Esophagus muscularis mucosa (tissue), 4 donors: ENCODE measurements at places on chromosomes 7 and 10. TPM values are rescaled to one million over a fixed set of nuclear protein-coding genes. Genes with fewer than 3 reads are reported as not detected.
A peak's percentile ranks its signal among the peaks of the same experiment; 100 is the strongest.

- no peak for DNase-seq
These were observed 51.6 kb downstream of the CHST3 start for GRCh38 chr10:72015841-72016240.

GRCh38 chr10:21311426-21311825, 214.1 kb downstream of the SKIDA1 start:
- DNase-seq, result no peak

DNA sequence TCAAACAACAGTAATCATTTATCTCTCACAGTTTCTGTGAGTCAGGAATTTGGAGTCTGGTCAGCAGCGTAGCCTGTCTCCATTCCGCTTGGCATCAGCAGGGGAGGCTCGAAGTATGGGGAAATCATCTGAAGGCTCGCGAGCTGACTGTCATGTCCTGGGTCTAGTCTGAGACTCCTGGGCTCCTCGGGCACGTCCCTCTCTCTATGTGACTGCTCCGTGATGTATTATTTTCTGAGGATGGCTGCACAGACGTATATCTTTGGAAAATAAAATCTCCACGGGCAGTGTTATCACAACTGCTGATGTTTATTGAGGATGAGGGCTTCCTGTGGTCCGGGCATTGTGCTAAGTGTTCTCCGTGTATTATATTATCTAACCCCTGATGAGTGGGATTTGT, 23.3 kb upstream of the PCGF5 start:
- no peak for DNase-seq

DNA sequence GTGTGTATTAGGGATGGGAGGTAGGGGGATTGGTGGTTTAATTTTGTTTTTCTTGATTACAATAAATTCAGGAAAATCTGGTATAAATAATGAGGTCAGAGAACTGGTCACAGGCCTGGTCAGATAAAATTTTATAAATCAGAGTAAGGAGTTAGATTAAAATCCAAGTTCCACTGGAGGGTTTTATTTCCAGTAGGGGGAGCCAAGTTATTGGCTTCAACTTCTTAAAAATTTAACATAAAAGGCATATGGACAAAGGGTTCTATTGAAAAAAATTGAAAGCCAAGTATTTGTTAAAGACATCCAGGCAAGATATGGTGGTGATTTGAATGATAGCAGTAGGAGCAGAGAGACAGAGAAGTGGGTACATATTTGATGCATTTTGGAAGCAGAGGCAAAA, 763.3 kb downstream of the SORCS1 start:
- DNase-seq, result no peak

- no peak for DNase-seq
These were observed 21.3 kb upstream of the ANK3 start for GRCh38 chr10:60410970-60411369.

- no peak for DNase-seq
These were observed 34.8 kb downstream of the NACAD start for GRCh38 chr7:45053941-45054340.

GRCh38 chr7:41169317-41169716, 533.6 kb downstream of the INHBA start:
- no peak for DNase-seq

GRCh38 chr10:106997721-106998120, 166.8 kb downstream of the SORCS1 start:
- no peak for DNase-seq

DNA sequence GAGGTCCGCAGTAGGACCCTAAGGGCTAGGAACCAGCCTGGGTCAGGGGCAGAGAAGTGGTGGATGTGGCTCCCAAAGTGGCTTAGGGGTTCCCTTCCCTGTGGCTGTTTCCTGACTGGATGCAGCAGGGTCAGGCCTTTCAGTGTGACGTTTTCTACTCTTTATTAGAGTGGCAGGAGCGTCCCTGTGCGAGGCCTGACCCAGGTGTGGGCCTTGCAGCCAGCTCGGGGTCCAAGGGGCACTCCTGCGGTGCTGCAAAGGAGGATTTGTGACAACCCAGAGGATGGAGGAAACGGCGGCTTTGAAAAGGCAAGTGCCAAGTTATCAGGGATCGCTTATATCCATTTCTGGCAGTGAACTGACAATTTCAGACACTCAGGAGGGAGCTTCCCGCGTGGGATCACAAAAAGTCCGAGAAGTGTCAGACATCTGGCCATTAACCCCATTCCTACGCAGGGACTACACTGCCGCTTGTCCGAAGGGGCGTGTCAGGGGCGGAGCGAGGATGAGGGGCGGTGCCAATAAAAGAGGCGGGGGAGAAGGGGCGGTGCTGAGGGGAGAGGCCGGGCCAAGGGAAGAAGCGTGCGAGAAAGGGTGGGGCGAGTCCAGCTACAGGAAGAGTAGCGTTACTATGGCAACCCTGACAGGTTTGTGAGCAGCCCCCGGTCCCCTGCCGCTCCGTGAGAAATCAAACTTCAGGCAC, 98.8 kb upstream of the ZNF722 start:
- DNase-seq, result peak; percentile 96

- no peak for DNase-seq
These were observed 17.8 kb upstream of the TBRG4 start for GRCh38 chr7:45129181-45129800.

DNA sequence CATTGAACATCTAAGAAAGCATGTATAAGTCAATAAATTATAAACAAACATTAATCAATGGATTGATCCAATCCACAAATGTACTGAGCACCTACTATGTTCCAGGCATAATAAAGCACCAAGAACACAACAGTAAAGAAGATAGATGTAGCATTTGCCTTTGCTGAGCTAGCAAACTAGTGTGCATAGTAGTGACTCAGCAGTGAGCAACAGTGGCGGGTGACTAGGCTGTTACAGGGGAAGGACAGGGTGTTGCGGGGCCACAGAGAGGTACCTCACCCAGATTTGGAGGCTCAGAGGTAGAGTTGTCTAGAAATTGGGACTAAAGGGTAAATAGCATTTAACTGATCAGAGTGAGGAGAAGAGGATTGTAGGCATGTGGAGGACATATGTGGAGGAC, 83.6 kb downstream of the NXPH1 start:
- no peak for DNase-seq

GRCh38 chr10:6920072-6921019, 340.3 kb upstream of the PRKCQ start:
- peak; percentile 94 for DNase-seq

DNA sequence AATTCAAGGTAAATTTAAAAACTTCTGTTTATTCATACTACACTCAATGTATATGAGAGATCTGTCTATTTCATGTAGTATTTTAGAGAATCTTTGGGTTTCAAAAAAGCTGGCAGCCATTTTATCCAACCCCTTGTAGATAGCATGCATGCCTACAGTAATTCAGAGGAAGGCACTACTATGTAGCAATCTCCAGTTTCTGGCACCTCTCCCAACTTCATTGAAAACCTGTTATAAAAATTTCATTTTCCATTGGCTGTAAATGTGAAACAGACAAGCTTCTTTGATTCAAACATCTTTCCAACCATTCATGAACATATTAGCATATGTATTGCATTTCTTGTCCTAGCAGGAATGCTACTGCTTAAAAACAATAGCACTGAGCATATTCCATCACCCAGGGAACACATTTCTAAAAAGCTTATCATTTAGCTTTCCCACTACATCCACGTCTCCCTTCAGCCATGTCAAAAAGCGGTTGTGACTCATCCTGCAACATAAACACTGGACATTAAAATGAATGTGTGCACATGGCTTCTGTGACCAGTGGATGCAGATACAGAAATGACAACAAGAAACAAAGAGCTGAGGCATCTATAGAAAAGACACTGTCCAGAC, 330.4 kb upstream of the AOAH start:
- DNase-seq, result no peak

- no peak for DNase-seq
These were observed 9.1 kb upstream of the PRKAR2B start for GRCh38 chr7:107035446-107035845.

DNA sequence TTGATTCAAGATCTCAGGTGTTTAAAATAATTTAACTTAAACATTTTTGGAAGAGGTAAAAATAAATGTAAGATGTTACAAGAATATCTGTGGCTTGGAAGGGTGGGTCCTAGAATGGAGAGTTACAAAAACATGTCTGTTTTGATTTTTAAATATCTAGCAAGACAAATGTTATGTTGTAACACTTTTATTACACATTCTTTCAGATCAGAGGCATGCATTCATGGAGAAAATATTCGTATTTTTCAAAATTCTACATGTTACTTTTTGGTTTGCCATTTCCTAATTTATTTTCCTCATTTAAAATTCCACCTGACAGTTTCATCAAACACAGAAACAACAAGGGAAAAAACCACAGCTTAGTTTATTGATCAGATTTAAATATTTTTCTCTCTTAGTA, 10.0 kb downstream of the WBP1L start:
- DNase-seq, result no peak

DNA sequence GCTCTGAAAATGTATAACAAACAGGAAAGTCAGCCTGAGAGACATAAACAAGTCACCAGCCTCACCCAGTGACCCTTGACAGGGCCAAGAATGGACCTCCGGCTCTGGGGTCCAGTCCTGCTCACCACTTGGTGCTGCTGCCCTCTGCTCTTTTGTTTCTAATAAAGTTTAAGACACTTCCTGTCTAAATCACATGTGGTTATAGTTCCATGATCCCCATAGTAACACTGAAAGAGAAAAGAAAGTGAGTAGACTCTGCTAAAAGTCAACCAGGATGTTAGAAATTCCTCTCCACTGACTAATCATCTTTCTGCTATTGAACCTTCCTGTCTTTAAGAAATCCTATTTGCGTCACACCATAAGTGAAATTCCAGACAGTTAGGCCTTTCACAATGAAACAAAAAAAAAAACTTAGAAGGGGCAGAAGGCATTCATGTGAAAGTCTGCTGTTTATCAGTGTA, 179.2 kb upstream of the BET1 start:
- no peak for DNase-seq

DNA sequence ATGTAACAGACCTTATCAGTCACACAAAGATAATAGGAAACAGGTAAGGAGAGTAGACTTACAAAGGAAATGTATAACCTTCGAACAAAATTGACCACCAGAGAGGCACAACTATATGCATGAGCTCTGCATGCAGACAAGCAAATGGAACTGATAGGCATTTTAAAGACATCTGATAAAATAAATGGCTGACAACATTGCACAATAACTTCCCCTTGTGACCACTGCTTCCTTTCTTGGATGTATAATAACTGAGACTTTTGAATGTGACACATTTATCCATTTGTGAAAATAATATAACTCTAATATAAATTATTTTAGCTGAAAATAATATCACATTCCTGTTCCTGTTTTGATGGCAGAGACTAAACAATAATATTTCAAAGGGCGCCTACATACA, 654.2 kb upstream of the STEAP1 start:
- no peak for DNase-seq

DNA sequence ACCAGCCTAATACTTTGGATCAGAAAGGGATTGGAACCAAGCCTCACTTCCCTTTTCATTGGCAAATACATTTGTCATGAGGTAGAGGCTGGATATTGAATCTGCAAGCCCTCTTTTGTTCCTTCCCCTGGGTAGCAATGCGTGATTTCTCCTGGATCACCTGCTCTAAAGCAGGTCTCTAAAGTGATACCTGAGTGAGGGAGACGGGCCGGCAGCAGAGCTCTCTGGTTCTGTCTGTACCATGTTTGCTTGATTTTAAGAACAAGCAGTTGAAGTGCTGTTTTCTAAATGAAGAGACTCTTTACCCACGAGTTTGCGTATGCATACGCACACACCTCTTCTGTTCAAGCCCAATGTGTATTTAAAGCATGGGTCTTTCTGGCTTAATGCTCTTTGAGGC, 41.1 kb downstream of the GARS1 start:
- no peak for DNase-seq

DNA sequence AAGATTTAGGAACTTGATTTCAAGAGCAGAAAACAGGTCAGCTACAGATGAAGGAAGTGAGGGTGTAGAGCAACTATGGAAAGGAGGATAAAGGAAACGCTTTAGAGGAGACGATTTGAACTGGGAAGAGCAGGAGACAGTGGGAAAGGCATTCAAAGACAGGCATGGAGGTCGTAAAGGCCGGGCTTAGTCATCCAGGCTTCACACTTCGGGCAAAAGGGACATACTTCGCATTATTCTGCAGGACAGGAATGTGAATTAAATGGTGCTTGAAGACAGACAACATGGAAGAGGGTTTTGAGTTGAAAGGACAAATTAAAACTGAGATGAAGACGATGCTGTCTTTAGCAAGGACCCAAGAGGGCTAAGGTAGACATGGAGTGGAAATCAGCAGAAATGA, 8.1 kb downstream of the FAM171A1 start:
- no peak for DNase-seq

- no peak for DNase-seq
These were observed 8.6 kb upstream of the SUN1 start for GRCh38 chr7:823649-824048.

DNA sequence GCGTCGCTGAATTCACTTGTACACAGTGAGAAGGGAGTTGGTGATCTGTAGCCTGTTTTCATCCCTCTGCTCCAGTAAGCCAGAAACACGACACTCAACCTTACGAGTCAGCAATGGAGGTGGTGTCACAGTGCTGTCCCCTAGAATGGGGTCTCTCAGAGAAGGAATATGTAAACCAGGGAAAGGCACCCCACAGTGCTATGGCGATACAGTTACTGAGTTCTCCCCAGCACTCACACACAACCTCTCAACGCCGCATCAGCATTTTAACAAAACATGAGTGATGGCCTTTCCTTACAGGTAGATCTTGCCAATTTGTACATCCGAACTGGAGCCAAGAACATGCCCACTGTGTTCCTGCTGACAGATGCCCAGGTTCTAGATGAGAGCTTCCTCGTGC, 196.3 kb downstream of the CDCA7L start:
- peak; percentile 57 for DNase-seq

DNA sequence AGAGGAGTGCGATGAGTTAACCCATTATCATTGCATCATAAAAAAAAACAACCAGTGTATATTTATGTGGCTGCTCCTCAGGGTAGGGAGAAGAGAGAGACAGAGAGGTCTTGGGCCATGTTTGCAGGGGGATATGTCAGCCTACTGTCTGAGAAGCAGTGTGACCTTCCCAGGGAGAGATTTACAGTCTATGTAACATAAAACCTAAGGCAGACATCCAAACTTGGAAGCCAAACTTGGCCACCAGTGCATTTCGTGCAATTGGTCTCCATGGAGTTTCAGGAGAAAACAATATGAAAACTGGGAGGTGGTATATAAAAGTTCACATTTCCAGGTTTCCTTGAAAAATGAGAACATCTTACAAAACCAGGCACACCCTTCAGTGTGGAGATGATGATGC, 85.9 kb upstream of the CXCL12 start:
- no peak for DNase-seq

PAX4 gene
- not detected for total RNA-seq

RHEB gene
- 145 TPM for total RNA-seq

PLAC9 gene
- total RNA-seq, result 59.4 TPM

TAS2R5 gene
- 0.58 TPM for total RNA-seq

PPP1R17 gene
- not detected for total RNA-seq

ACBD7 gene
- total RNA-seq, result not detected

KAZALD1 gene
- total RNA-seq, result 2.1 TPM

TEX47 gene
- not detected for total RNA-seq

CLCN1 gene
- total RNA-seq, result not detected

GPR26 gene
- not detected for total RNA-seq

HTR5A gene
- total RNA-seq, result not detected

SLC13A1 gene
- total RNA-seq, result not detected

CALHM3 gene
- not detected for total RNA-seq

HSPB1 gene
- total RNA-seq, result 1,715 TPM
